Stimulated activated CD8-positive, alpha-beta memory T cell treated with anti-CD3 and anti-CD28 coated beads, Interleukin-4, amount 100 ng/mL, for 24 hours (primary cell): ENCODE measurements at places on chromosomes 2 and 18.

GRCh38 chr2:201949181-201949926, 84.3 kb upstream of the FZD7 start:
- DNase-seq, result no peak

DNA sequence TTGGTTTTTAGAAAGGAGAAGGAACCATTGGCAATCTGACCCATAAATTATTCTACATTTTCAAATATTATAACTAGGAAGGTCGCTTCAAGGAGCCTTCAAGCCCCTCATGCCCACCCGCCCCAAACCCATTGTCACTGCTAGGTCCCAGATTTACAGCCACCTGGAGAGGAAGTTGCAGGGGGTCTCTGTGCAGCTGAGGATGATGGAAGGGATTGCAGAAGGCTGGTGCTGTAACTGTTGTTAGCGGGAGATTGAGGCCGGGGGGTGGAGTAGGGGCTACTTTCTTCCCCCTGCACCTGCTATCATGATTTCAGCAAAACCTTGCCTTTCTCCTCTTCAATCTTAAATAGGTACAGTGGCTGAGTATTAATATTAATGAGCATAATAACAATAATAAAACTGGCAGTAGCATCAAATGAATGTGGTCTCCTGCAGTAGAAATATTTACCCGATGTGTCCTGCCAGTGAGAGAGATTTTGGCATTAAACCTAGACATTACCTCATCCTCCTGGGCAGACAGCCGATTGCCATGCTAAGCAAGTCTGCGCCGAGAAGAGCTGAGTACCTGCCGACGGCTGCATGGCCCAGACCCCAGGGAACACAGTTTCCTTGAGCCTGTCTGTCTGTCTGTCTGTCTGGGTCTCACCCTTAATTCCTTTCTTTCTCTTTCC, 225.4 kb downstream of the FAM210A start:
- no peak for DNase-seq

GRCh38 chr2:45533771-45534170, 77.3 kb downstream of the SRBD1 start:
- no peak for DNase-seq

GRCh38 chr2:135825550-135826176, 11.3 kb downstream of the LCT start:
- DNase-seq, result no peak

DNA sequence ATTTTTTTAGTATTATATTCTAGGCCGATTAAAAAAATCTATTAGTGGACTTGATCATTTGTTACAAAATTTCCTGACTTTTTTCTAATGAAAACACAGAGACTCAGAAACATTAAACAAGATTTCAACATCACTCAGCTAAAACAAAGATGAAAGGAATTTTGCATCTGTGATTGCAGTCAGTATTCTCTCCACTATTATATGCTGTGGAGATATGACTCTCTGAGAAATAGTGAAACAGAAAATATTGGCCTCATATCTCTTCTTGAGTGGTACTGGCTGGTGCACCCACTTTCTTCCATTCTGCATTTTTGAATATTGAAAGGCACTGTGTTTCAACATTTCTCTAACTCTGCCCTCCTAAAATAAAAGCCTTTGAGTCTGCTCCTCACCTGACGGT, 914.2 kb downstream of the TSN start:
- DNase-seq, result no peak

DNA sequence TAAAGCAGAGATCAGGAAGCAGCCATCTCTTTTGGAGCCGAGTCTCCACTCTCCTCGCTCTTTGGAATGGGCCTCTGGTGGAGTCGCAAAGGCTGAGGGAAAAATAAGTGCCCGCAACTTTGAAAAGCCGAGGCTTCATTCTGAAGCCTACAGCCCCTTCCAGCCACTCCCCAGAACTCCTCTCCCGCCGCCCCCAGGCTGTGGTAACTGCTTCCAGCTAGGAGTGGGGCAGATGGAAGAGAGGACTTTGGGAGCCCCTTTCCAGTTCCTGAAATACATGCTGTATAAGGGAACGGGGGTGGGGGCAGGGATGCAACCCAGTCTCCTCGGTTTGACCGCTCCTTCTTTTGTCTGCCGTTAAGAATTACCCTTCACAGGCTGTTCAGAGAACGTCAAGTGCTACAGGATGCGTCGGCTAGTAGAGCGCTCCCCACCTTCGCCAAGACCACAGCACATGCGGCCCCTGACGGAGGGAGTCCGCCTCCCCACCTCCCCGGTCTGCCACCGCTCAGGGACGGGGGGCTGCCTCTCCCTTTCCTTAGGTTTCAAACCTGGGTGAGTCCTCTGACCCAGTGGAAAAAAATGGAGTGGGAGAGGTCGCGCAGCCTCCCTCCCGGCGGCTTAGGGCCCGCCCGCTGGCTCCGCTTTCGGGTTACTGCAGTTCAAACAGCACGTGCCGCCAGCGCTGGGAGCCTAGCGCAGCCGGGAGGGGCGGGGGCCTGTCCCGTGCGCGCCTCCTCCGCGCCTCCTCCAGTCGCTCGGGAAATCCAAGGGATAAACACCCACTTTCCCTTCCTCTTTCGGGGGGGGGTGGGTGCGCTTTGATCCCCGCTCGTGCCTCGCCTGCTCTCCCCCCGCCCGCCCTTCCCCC, 4.9 kb downstream of the CYP26B1 start:
- DNase-seq, result no peak

- no peak for DNase-seq
These were observed 281.1 kb upstream of the POU3F3 start for GRCh38 chr2:104572834-104573233.

DNA sequence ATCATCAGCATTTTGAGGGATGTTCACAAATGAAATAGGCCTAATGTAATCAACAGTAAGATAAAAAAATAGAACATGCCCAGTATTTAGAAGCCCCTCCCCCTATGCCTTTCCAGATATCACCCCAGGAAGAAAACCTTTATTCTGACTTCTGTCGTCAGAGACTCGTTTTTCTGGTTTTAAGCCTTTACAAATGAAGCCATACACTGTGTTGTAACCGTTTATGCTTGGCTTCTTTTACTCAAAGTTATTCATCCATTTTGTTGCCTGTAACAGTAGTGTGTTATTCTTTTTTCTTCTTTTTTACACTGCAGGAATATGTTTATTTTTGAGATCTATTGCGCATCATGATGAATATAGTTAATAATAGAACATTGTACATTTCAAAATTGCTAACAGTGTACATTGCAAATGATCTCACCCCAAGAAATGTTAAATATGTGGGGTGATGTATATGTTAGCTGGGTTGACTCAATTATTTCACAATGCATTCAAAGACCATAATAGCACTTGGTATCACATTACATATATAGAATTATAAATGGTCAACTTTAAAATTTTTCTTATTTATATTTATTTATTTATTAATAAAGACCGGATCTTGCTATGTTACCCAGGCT, 28.1 kb upstream of the PNPT1 start:
- no peak for DNase-seq

DNA sequence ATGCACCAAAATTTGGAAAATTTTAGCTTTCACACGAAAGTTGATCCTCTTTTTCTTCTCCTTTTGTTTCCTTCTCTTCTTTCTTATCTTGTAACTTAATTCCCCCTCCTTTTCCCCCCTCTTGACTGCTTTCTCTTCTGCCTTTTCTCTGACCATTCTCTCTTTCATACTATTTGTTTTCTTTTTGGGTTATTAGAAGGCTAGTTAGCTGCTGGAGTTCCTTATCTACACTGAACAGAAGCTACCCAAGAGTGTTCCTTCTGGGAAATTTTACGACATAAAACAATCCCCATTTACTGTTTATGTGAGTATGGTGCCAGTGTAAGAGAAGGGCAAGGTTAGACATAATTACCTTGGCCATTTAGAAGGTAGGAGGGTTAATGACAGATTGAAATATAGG, 218.4 kb upstream of the DTNA start:
- DNase-seq, result no peak

- no peak for DNase-seq
These were observed 8.8 kb downstream of the PLCL1 start for GRCh38 chr2:197813093-197813787.

- DNase-seq, result no peak
These were observed 88.8 kb downstream of the UXS1 start for GRCh38 chr2:106105151-106105922.

DNA sequence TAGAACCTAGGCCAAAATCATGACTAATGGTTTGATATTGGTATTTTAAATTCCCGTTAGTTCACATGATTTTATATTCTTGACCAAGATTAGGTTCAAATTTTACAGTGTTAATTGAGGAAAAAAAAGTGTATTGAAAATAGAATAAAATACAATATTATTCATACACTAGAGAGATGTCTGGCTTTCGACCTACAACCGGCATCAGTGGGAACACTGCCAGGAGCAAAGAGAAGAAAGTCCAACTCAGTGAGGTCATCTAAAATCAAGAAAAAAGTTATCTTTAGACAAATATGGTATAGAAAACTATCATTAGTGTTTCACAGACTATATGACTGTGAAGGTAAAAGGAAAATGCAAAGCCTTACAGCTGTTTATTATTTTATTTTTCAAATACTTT, 81.5 kb downstream of the PIGN start:
- DNase-seq, result no peak

DNA sequence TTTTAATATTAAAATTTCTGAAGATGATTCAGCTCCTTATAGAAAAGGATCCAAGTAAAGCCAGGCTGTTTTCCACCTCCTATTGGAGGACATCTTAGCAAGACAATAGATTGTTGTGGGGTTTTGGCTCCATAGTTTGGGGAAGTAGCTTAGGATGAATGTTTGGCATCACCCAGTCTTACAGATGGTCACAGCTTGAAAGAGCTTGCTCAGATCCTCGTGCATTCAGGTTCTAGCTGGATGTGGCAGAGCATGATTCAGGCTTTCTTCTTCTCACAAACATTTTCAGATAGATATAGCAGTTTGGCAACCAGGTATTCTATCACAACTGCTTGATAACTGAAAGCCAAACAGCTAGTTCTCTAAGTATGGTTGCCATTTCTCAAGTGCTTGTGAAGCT, 23.6 kb upstream of the PDCL3 start:
- no peak for DNase-seq

- no peak for DNase-seq
These were observed 1999.1 kb upstream of the CELF4 start for GRCh38 chr18:39564716-39565115.

DNA sequence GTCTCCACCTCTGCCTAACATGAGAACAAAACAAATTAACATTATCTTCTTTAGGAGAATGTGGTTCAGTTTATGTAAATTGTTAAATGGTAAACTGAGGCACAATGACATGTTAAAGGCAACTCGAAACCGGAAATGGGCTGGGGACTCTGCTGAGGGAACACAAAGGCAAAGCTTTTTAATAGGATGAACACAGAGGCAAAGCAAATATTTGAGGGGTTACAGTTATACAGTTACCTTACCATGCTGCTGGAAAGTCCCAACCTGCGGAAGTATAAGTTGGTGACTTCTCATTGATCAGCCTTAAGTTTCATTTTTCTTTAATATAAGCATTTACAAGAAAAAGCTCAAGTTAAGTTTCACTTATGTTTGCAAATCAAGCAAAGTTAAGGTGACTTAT, 195.0 kb downstream of the DLGAP1 start:
- DNase-seq, result no peak

DNA sequence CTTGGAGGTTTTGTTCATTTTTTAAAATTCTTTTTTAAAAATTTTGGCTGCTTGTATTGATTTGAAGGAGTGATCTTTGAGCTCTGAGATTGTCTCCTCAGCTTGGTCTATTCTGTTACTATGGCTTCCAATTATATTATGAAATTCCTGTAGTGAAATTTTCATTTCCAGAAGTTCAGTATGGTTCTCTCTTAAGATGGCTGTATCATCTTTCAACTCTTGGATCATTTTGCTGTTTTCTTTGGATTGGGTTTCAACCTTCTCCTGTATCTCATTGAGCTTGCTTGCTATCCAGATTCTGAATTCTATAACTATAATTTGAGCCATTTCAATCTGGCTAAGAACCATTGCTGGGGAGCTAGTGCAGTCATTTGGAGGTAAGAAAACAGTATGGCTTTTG, 270.8 kb upstream of the NT5C1B start:
- DNase-seq, result no peak

DNA sequence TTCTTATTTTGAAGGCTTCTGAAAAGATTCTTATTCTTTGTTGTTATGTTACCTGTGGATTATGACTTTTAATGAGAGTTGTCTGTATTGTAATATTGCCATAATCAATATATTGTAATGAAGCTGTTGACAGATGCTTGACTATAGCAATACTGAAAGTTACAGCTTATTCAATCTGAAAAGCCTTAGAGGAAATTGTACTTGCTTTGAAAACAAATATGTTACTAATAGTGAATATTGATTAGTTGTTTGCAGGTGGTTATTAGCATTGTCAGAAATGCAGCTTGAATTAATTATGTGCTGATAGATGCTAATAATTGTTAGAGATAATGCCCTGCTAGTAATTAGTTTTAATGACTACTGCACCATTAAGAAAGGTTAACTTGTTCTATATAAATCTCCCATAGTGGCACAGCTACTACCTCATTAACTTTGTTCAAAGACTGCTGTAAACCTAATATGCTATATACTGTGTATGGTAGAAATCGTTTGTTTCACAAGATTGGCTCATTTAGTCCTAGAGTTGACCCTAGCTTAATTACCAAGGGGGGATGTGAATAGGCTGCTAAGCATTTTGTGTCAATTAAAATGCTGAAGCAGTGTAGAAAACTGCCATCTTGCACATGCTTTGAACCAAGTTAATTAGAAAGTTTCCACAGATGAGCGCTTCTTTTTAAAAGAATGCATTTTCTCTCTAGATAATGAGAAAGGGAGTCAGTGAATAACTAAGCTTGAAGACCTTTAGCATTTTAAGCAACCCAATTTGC, 30.5 kb downstream of the SLC39A10 start:
- no peak for DNase-seq

- DNase-seq, result no peak
These were observed 180.6 kb downstream of the FSIP2 start for GRCh38 chr2:185919155-185919554.

DNA sequence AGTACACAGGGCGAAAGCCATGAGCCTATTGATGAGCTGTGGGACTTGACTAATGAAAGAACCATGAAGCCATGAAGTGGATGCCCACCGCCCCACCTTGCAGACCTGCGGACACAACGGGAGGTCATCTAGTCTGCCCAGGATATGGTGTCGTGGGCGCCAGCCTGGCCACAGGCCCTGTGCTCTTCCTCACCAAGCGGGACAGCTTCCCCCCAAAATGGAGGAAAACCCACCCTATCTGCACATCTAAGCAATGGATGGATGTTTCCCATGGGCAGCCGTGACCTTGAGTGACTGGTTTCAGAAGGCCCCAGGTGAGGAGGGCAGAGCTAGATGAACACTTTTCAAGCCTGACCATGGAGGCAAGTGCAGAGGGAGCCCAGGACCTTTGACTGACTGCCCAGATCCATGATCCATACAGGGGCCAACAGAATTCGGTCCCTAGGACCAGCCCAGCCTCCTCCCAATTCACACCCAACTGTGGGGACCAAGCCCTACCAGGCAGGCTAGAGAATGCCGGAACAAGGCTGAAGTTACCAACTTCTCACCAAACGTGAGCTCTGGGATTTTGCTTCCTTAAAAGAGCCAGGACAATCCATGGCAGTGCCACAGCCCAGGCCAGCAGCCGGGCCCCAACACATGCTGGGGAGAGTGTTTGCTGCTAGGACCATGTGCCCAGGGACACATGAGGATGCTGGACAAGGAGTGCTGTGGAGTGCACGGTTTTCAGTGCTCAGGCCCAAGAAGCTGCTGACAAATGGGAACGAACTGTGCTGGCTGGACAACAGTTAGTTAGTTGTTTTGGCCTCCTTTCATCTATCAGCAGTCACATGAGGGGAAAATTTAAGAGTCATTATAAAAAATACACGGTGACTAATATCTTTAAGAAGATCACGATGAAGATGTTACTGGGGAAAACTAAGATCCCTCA, 249.4 kb downstream of the HDAC4 start:
- DNase-seq, result no peak
